ENCODE measurements at places on chromosomes 16 and 17.

- no peak for DNase-seq
Observed at GRCh38 chr16:78892951-78893733, 707.4 kb downstream of the MAF start.

DNA sequence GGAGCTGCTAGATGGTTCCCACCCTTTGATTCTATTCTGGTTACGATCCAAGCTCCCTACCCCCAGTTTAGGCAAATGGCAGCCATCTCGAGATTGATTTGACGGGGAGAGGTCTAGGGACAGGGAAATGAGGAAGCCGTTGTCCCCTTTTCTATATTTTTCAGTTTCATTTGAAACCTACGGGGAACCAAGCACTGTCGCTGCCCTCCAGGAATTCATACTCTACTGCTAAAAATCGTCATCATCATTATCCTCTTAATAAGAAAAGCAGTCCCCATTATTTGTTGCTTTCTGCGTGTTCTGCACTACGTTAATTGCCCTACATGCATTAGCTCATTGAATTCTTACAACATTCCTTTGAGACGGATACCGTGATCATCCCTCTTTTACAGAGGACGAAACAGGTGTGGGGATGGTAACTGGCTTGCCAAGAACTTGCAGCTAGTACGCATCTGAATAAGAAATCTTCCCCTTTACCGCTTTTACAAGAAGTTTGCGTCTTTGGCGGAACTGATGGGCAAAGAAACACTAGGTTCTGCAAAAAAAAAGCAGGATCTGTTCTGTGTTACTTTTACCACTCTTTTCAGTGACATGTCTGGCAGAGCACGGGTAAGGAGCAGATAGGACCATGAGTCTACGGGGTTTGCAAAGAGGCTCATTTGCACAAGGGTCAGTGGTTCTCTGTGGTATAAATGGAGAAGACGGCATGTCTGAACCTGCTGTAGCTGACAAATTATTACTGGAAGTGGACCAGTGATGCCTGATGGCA lies 1.1 kb downstream of the CCP110 start:
- peak; percentile 70 for DNase-seq

DNA sequence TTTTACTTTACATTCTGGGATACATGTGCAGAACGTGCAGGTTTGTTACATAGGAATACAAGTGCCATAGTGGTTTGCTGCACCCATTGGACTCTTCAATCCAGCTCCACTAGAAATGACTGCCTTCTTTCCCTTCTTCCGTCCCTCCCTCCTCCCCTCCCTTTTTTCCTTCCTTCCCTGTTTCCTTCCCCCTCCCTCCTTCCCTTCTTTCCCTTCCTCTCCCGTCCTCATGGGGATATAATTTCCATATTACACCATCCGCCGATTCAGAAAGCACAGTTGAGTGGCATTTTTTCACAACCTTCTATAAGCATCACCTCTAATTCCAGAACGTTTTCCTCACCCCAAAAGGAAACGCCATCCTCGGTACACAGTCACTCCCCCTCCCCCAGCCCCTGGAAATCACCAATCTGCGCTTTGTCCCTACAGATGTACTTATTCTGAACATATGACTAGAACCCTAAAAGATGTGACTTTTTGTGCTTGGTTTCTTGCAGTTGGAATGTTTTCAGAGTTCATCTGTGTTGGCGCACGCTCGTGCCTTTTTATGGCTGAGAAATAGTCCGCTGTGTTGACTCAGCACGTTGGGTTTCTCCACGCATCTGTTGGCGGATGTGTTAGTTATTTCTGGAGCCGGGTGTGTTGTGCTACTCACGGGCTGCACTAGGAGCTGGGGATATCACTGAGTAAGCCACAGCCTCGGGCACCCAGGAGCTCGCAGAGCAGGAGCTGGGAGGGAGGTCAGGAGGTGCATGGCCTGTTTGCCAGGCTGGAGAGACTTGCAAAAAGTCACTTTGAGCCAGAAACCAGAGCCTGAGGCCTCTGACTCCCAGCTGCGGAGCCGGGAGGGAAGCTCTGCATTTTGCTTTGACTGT lies 336.4 kb downstream of the SEC14L1 start:
- no peak for DNase-seq

DNA sequence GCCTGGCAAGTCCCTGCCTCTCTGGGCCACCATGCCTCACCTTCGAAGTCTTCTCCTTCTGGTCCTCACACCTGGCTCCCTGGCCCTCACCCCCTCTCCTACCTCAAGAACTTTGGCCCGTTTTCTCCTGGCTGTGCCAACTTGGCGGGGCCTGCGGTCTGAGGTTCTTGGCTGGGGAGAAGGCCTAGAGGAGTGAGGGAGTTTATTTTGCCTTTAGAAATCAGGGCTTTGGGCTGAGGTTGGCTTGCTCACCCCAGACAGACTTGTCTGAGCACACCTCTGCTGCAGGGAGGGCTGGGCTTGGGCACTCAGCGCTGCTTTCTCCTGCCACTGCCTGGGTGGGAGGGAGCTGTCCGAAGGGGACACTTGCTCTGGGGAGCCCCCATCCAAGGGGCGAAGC lies 23.3 kb upstream of the TAC4 start:
- no peak for DNase-seq

DNA sequence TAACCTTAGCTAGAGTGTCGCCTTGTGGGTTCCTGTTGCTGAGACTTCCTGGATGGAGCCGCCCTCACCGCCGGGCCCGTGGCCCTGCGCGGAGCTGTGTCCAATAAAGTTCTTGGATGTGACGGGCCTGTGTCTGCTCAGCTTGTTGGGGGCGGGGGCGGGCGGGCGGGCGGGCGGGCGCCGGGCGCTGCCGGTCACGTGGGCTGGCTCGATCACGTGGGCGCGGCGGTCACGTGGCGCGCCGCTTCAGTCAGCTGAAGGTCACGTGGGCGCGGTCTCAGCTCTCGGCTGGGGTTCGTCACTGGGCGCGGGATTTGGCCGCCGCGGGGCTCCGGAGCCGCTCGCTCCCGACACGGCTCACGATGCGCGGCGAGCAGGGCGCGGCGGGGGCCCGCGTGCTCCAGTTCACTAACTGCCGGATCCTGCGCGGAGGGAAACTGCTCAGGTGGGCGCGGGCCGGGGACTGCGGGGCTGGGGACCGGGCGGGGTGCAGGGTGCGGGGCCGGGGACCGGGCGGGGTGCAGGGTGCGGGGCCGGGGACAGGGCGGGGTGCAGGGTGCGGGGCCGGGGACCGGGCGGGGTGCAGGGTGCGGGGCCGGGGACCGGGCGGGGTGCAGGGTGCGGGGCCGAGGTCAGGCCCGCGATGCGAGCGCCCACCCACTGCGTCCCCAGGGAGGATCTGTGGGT lies at the start of gene AMDHD2:
TSS of gene AMDHD2 (plus strand) at position 275 of the 687 bp plus-strand sequence. CDS start at position 363, 88 bp downstream.
- peak; percentile 95 for DNase-seq

DNA sequence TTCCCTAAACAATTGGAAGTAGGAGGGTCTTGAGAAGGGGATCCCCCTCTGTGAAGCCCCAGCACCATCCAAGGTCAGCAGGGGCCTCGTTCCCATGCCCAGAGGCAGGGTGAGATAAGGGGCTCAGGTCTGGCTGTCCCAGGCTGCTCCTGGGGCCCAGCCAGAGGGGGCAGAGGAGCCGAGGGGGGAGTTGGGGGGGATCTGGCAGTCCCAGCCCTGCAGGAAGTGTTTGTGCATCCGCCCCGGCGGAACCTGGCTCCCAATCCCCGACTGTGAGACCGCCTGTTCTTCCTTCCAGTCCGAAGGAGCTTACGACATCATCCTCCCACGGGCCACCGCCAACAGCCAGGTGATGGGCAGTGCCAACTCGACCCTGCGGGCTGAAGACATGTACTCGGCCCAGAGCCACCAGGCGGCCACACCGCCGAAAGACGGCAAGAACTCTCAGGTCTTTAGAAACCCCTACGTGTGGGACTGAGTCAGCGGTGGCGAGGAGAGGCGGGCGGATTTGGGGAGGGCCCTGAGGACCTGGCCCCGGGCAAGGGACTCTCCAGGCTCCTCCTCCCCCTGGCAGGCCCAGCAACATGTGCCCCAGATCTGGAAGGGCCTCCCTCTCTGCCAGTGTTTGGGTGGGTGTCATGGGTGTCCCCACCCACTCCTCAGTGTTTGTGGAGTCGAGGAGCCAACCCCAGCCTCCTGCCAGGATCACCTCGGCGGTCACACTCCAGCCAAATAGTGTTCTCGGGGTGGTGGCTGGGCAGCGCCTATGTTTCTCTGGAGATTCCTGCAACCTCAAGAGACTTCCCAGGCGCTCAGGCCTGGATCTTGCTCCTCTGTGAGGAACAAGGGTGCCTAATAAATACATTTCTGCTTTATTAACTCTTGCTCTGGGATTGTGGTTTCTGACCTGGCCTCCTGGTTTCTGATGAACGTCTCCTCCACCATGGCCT lies 14.9 kb downstream of the GPRC5C start:
- DNase-seq = no peak

GRCh38 chr16:11572301-11572995 lies 14.3 kb downstream of the LITAF start:
- no peak for DNase-seq

DNA sequence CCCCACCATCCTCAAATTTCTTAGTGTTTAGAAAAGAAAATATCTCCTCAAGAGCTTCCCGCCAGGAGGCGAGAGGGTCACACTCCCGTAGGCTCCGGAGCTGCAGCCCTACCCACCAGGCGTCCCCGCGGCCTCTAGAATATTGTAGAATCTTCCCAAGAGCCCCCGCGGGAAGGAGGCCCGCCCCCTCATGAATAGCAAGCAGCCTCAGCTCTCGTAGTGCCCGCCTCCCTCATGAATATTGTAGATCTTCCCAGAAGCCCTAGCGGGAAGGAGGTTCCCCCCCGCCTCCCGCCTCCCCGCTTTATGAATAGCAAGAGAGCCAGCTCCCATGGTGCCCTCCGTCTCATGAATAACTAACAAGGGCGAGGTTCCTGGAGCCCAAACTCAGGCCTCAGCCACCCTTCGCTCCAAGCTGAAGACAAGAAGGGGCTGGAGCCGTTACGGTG lies at the start of gene FBXO47:
TSS of gene FBXO47 (minus strand) at position 114 of the 449 bp plus-strand sequence. CDS start 4,378 bp downstream, outside the sequence.
- DNase-seq = no peak

- DNase-seq = no peak
Observed at GRCh38 chr16:4763791-4764190, 3.2 kb downstream of the ZNF500 start.
